Sigmoid colon (tissue), 7 donors: ENCODE measurements at places on chromosomes 4 and X. TPM values are rescaled to one million over a fixed set of nuclear protein-coding genes. Genes with fewer than 3 reads are reported as not detected.

DNA sequence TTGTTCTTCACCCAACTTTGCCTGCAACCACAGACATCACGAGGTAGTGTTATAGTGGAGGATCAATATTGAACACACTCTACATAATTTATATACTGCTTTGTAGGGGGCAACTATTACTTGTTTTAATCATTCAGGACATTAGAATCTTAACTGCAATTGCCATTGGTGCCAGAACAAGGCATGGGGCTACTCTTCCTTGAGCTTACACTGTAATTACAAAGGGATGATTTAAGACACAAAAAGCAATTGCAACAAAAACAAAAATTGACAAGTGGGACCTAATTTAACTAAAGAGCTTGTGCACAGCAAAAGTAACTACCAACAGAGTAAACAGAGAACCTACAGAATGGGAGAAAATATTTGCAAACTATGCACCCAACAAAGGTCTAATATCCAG, 24.0 kb upstream of the DDX53 start:
- DNase-seq, result no peak

- no peak for DNase-seq
These were observed 248.9 kb downstream of the HS3ST1 start for GRCh38 chr4:11179796-11180195.

DNA sequence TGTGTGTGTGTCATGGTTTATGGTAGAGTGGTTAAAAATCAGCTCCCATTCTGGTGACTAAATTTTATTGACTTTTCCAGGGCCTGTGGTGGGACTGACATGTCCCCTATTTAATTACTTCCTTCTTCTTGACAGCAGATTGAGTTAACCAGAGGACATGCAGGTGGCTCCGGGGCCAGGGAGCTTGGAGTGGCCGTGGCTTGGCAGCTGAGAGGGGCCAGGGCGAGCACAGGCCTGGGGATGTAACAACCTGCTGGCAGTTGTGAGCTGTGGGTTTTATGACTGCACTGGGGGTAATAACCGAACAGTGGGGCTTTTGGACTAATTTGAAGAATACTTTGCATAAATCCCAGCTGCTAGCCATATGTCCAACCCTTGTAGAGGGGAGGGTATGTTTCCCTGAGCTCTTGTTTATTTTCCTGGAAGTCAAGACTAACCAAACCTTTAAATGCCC, 186.0 kb downstream of the MID1IP1 start:
- no peak for DNase-seq

DNA sequence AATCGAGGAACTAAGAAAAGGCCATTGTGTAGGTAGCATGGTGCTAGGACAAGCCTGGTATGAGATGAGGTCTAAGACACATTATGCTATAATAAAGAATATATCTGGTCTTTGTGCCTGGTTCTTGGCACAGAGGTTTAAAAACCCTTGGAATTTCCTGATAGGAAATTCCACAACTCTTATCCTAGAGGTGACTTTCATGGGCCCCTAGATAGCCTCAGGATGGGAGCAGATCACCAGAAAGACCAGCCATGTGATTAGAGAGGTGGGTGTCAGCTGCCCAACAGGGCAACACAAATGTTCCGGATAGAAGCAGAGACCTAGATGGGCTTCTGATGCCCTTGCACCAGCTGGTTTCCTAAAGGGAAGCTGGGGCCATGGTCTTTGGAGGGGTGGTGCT, 107.2 kb downstream of the SCD5 start:
- no peak for DNase-seq

DNA sequence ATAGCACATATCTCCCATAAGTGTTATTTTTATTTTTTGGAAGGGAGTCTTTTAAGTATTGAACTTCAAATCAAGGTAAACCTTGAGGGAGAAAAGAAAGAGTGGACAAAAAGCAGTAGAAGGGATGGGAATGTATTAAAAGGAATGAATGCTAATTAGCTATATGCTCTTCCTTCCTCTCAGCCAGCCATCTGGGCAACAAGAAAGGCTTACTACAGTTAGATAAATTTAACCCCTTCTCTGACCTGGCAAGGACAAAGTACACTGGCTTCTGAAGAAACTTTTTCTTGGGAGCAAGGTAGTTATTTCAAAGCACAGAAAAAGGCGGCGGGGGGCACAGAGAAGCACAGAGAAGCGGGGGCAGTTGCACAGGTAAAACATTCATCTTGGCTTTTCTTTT, 54.6 kb downstream of the GAB1 start:
- no peak for DNase-seq

- no peak for DNase-seq
These were observed 679.9 kb upstream of the MAGEB2 start for GRCh38 chrX:29535212-29536162.

GRCh38 chr4:66252291-66252690, 582.0 kb upstream of the EPHA5 start:
- DNase-seq, result no peak

GRCh38 chr4:10124167-10124930, 7.8 kb upstream of the WDR1 start:
- no peak for DNase-seq

- no peak for DNase-seq
These were observed 343.7 kb downstream of the PDHA2 start for GRCh38 chr4:96183611-96184010.

DNA sequence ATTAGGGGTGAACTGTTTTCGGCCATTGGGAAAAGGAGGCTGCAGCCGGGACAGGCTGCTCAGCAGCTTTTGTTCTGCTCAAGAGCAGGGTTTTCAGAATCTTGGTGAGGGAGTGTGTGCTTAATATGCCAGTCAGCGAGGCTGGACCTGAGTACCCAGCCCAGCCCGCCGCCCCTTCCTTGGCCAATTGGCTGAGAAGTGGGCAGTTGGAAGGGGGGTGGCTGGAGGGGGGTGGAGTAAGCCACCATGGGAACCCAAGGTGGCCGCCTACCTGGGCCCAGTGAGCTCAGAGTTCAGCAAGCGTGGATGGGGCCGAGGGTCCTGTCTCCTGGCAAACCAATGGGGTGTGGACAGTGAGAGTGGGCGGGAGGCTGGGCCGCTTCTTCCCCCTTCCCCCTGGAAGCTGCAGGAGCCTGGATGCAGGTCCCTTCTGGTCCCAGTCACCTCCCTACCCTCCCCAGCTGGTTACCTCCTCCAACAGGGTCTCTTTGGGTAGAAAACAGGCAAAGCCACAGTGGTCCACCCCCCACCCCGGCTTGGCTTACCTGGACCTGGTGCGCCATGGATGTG, 52.5 kb downstream of the SORCS2 start:
- no peak for DNase-seq

GRCh38 chrX:154398668-154399526, 720 bp downstream of the RPL10 start:
- peak; percentile 95 for DNase-seq

- DNase-seq, result no peak
These were observed 76.8 kb downstream of the ENOX2 start for GRCh38 chrX:130826249-130826648.

GRCh38 chrX:125204681-125205132, 115.0 kb upstream of the TEX13C start:
- DNase-seq, result no peak

DNA sequence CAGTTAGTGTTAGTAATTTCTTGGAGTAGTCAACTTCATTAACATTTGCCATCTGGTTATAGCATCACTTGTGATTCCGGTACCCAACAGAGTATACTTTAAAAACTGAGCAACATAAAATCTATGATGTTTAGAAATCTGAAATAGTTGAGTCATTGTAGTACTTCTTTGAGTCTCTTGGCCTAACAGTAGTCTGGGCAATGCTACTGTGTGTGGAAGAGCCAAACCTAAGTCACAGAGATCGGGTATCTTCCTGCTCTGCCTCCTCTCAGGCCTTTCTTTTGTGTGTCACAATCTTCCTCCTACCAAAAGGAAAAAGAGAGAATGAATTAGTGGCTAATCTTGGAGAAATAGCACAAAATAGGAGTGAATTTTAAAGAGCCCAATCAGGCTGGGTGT, 25.5 kb downstream of the DCUN1D4 start:
- no peak for DNase-seq

DNA sequence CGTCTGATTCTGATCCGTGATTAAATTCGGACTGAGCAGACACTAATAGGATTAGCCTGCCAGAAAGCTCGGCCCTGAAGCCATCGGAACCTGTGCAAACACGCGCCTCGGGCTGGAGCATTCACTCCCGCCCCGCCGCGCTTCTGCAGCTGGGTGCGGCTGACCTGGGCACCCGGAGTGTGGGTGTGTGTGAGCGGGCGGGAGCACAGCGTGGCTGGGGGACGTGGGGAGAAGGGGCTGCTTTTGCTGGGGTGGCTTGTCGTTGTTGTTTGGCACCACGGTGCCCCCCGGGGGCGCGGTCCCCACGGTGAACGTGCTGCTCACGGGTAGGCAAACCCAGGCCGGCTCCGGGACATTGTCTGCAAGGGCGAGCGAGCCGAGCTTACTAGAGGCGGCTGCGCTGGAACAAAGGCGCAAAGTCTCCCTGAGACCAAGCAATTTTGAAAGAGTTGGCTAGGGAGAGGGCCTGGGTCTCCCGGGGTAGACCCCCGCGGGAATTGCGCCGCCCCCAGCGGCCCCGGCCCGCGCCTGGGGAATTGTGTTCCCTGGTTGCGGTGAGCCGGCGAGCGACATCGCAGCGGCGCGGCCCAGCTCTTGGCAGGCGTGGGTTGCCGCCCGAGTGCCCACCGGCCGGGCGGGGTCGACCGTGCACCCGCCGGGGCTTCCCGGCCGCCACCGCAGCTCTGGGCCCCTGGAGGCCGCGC, 1.4 kb downstream of the MAMLD1 start:
- no peak for DNase-seq

GRCh38 chrX:139094671-139095592, 383.4 kb upstream of the FGF13 start:
- no peak for DNase-seq

DNA sequence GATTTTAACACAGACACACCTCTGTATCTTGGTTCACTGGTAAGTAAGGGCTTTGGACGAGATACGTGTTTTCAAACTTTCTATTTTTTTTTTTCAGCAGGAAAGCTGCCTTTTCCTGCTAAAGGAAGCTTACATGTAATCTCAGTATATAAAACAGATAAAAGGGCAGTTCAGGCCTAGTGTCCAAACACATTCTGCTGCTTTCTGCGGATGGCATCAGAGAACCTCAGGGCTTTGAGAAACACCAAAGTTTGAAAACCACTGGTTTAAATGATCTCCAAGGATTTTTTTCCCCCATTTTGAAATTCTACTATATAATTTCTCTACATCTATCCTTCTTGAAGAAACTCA, 76.0 kb downstream of the ZAR1 start:
- DNase-seq, result no peak

DNA sequence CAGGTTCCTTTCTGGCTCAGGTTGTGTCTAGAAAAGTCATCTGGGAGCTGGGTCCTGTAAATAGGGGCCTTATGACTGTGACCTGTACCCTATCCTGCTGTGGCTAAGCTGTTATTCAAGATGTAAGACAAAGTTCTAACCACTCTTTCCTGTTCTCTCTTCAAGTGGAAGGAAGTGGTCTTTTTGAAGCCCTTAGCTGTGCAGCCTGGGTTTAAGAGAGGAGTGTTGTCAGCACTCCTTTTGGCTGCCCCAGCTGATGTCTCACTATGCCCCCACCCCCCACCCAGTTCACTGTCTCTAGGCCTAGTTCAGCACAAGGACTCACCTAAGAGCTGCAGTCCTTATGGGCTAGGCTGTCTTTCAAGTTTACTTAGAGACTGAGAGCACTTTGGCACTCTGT, 1069.5 kb downstream of the FAM133A start:
- DNase-seq, result no peak

Gene GPR50
- total RNA-seq, result not detected

Gene SYP
- total RNA-seq, result 4.1 TPM

Gene RADX
- total RNA-seq, result 1.8 TPM

Gene SSX4
- total RNA-seq, result not detected

Gene AFM
- not detected for total RNA-seq

Gene PCDH7
- 187 TPM for total RNA-seq

Gene TLR7
- total RNA-seq, result 0.28 TPM

Gene EPHA5
- 0.28 TPM for total RNA-seq

Gene BRS3
- not detected for total RNA-seq

Gene VCX2
- total RNA-seq, result not detected

Gene CPE
- total RNA-seq, result 51.0 TPM
